NCI-H2107 (cell line): ENCODE measurements at places on chromosomes 16 and 17.

GRCh38 chr17:76635039-76635438, 8.5 kb downstream of the ST6GALNAC1 start:
- no peak for DNase-seq

DNA sequence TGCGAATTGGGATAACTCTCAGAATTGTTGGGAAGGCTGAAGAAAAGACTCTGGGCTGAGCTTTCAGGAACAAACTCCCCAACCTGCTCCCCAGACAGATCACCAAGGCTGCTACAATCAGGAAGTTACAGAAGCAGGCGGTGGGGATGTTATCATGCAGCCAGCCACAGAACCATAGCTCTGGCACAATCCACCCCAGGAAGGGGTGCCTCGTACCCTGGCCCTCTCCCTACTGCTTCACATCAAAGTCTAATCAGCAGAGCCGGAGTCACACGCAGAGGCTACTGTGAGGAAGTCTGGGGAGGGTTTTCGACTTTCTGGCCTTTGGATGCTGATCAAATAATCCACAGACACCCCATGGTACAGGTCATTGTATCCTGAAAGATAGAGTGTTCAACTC, 86.8 kb downstream of the NTN1 start:
- DNase-seq = no peak

GRCh38 chr16:56916571-56917403, 15.2 kb upstream of the HERPUD1 start:
- DNase-seq = no peak

DNA sequence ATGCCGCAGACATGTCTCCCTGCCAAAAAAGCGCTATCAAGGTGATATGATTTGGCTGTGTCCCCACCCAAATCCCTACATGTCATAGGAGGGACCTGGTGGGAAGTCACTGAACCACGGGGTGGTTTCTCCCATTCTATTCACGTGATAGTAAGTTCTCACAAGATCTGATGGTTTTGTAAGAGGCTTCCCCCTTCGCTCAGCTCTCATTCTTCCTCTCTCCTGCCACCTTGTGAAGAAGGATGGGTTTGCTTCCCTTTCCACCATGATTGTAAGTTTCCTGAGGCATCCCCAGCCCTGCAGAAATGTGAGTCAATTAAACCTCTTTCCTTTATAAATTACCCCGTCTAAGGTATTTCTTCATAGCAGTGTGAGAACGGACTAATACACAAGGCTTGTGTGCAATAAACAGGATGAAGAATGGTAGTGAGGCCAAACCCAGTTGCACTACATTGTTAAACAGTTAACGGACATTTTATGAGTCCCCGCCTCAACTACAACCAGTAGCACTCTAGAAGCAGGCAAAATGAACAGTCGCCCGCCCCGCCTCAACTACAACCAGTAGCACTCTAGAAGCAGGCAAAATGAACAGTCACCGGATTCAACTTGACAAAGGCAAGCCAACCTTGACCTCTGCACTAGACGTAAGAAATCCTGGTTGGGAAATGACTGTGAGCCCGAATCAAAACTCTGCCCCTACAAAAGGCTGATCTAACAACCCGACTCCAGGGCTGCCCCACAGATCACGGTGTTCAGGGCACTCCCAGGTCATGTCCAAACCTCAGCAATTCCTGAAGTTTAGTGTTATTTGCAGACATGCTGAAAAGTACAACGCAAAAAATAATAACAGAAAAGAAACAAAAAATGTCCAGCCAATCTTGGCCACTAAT, 26.3 kb downstream of the VPS53 start:
- DNase-seq = no peak

DNA sequence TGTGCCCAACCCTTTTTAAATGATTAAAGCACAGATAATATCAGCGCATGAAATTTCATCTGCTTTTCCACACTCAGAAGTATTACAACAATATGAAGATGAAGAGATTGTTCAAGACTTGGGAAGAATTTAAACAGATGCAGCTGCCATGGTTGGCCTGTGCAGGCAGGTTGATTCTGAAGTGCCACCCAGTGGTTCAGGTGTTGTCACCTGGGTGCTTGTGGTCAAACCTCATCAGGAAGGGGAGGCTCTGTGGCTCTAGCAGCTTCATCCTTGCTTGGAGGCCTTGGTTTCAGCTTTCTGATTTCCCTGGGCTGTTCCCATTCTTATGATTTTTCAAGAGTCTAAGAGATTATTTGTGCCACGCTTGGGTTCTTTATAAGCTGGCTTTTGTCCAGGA, 22.2 kb upstream of the CLEC18C start:
- peak; percentile 84 for DNase-seq

DNA sequence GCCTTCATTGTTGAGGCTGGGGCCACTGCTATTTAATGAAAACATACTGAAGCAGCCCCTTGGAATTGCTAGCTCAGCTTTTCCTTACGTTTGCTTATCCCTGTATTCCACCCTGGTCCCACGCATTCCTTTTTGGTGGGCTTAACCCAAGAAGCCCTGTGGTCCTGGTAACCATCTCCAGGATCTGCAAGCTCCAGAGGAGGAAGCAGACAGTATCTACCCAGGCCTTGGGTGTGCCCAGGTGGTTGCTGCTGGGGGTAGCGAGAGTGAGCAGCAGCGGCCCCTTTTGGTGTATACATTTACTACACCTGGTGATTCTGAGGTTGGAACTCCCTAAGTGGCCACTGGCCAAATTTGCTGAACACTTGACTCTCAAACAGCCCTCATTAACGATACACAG, 97.7 kb downstream of the CBLN1 start:
- peak; percentile 2 for DNase-seq

GRCh38 chr16:47363761-47364160, 97.1 kb downstream of the ITFG1 start:
- no peak for DNase-seq

DNA sequence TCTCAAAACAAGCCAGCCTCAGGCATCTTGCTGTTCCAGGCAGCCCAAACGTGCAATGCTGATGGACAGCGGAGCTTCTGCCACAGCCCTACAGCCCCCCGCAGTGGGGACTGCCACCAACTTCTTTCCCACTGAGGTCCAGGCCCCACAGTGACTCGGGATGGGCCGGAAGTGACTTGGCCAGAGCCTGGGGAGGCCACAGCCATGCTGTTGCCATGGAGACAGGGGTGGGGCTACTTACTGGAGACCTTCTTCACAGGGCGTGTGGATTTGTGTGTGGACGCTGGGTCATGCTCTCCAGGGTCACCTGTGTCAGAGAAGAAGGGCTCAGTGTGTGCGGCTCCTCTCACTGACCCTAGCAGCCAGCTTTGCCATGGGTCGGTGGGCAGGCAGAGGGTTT, 15.0 kb downstream of the TRIM25 start:
- DNase-seq = no peak

GRCh38 chr16:74064120-74064735, 232.4 kb upstream of the PSMD7 start:
- DNase-seq = no peak

GRCh38 chr16:11689031-11689840, 21.0 kb downstream of the SNN start:
- no peak for DNase-seq

- DNase-seq = no peak
These were observed at the start of gene DNAH9 for GRCh38 chr17:11598274-11599221. Gene DNAH9 (plus strand): TSS chr17:11598470. CDS start chr17:11598499, 29 bp downstream.

- no peak for DNase-seq
These were observed 23.1 kb upstream of the ITGAX start for GRCh38 chr16:31331807-31332301.

GRCh38 chr16:54780266-54780665, 150.4 kb upstream of the IRX5 start:
- DNase-seq = no peak

DNA sequence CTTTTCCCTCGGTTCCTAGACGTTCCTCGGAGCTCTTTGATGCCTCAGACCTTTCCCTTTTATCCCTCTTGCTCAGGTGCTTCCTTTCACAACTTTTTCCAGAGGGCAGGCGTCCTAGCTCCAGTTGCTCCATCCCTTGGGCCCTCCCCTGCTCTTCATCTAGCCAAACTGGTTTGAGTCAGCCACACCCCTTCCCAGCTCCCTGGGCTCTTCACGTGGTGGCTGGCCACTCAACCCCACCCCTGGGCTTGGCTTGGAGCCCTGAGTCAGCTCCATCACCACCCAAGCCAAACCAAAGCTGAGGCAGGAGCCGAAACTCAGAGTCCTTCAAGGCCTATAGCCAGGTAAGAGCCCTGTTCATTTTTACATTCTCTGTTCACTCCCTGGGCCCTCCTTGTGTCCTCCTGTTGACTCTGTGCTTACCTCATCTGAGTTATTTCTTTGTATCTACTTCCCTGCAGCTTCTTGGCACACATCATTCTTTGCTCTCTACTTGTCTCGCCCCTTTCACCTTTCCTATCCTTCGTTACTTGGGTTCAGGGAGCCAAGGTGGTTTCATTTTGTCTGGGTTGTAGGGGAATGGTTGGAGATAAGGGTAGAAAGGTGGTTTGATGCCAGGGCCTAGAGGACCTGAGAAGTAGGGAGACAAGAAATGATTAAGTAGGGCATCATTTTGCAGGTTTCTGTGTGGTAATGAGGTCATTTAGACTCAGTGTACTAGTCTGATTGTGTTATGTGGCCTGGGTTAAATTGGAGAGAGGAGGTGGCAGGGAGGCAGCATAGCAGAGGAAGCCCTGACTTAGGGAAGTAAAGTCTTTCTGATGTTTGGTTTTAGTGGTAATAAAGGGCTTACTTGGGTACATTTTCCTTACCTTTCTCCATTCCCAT, 7.6 kb upstream of the PHKG2 start:
- peak; percentile 16 for DNase-seq

GRCh38 chr16:14061732-14062259, 9.3 kb upstream of the MRTFB start:
- no peak for DNase-seq

DNA sequence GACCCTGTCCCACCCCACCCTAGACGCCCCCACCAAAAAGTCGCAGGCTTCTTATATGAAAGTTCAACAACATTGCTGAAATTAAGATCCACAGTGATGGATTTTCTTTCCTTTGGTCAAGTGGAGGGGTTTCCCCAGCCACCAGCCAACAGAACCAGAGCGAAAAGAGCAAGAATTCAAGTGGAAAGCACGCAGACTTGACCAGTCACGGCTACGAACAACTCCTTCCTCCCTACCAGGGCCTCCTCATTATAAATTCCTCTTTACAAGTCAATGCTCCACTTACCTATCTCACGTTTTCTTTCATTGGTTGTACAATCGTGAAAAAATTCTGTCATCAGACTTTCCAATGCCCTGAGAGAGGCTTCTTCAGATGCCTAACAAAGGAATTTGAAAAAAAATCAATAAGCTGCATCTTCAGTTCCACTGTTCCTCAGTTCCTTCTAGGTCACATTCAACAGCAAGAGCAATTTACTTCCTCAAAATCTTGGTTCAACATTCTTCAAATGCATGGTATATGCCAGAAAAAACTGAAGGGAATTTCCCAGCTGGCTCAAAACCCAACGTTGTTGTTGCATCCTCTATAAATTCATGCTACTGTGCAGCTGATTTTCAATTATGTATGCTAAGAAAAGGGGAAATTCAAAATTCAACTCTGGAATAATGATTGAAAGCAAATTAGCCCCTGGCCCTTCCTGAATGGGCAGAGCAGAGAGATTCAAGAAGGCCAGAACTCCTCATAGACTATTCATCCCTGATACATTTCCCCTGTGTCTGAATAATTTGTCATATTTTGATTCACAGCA, 30.9 kb downstream of the XPO6 start:
- DNase-seq = no peak

GRCh38 chr16:2846511-2847310, 11.3 kb downstream of the PRSS22 start:
- no peak for DNase-seq

DNA sequence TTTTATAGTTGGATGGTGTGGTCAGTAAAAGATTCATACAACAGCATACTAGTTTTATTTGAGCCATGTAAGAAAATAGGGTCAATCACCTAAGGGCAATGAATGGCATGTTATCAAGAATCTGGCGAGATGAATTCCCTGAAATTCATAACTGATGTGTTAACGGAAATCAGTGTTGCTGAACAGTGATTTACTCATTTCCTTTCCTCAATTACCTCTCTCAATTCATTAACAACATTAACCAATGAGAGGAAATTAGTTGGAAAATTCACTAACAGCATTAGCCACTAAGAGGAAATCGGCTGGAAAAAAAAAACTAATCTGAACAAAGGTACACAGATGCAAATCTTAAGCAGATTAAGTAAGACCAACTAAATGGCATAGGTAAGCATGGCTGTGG, 6.3 kb downstream of the CMTR2 start:
- no peak for DNase-seq
